ENCODE measurements at places on chromosomes 12 and 14.

- DNase-seq = no peak
Measured at GRCh38 chr12:11460343-11461023, 65.1 kb upstream of the PRB2 start.

- DNase-seq = no peak
Measured at GRCh38 chr14:60722107-60722356, 2.1 kb downstream of the SIX4 start.

DNA sequence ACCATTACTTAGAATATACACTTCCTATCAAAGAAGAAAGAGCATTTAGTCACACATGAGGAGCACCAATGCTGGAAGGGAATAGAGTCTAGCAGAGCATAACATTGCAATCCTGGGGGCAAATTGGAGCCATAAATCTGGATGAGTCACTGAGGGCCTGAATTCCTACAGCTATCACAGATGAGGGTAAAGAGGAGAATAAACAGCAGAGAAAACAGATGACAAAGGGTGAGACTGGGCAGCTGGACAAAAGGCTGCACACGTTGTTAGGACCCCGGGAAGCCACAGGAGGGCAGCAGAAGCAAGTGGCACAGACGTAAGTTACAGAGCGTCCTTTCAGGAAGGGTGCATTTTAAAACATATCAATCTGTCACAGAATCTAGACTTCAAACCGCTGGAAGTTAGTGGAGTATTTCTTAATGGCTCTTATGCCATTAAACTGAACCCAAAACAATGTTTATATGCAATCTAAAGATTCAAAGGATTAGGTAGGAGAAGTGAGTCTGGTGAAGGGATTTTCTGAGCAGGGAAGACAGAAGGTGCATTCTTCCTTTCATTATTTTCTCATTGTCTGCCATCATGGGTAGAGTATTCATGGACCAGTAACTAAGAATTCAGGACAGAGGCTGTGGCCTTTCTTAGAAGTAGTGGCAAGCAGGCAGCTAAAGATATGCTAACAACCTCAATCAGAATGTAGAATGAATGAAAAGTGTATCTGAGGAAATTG lies 159.8 kb upstream of the DAAM1 start:
- DNase-seq = no peak

DNA sequence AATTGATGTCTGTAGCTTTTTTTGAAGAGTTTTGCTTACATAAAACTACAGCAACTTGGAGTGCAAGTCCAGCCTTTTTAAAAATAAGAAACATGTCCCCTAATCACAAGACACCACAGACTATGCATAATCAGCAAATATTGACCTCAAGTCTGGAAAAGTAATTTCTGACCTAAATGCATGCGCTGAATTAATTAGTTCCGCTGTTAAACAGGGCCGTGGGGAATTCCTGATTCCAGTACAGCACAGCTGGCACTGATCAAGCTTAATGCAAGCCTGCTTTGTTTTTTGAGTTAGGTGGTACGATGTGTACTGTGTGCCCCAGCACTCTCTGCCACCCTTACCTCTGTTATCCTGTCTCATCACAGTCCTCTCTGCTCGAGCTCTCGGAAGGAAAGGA lies 9.2 kb downstream of the MLH3 start:
- DNase-seq = no peak

GRCh38 chr12:76478045-76478444 lies 81.5 kb downstream of the OSBPL8 start:
- no peak for DNase-seq

- DNase-seq = no peak
Measured at GRCh38 chr14:35965400-35965799, 139.3 kb downstream of the BRMS1L start.

DNA sequence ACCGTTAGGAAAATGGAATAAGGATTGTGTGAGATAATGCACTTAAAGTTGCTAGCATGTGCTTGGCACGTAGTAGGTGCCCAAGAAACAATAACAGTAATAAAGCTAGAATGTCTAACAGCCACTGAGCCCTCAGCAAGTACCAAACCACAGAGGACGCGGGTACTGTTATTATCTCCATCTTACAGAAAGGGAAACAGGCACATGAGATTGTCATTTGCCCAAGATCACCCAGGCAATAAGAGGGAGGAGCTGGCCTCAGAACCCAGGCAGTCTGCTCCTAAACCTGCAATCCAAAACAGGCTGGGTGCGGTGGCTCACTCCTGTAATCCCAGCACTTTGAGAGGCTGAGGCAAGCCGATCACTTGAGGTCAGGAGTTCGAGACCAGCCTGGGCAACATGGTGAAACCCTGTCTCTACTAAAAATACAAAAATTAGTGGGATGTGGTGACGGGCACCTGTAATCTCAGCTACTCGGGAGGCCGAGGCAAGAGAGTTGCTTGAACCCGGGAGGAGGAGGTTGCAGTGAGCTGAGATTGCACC lies 5.1 kb upstream of the SDS start:
- no peak for DNase-seq

DNA sequence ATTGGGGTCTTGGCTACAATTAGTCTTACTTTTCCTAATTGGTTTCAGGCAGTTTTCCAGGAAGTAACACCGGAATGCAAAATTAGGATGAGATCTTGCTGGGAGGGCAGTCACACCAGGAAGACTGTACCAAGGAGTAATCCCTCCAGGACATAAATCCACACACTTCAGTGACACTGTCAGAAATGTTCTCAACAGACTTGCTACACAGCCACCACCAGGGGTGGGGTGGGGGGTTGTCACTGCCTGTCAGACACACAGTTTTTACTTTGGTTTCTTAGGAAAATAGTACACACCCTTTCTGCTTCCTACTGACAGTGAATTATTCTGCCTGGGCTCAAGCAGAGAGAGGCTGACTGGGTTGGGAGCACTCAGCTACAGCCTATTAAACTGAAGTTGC lies 102.9 kb upstream of the CCDC196 start:
- DNase-seq = no peak

DNA sequence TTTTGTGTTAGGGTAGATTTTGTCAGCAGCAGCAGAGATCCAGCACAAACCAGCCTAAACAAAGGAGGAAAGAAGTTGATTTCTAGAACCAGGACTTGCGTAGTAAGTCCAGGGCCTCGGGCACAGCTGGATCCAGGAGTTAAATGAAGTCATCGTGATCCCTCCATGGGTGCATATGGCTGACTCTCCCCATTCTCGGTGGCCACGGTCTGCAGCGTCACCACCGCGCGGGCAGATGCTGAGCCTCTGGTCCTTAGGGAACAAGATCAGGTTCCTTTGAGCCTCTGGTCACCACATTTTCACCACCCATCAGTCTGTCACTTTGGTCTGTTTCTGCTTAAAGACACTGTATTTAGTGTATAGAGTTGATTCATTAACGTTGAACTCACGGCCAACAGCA lies 14.8 kb upstream of the GALNT9 start:
- DNase-seq = no peak

GRCh38 chr14:39469094-39469710 lies 37.0 kb upstream of the FBXO33 start:
- no peak for DNase-seq

- DNase-seq = no peak
Measured at GRCh38 chr12:129765719-129766118, 138.1 kb downstream of the TMEM132D start.

DNA sequence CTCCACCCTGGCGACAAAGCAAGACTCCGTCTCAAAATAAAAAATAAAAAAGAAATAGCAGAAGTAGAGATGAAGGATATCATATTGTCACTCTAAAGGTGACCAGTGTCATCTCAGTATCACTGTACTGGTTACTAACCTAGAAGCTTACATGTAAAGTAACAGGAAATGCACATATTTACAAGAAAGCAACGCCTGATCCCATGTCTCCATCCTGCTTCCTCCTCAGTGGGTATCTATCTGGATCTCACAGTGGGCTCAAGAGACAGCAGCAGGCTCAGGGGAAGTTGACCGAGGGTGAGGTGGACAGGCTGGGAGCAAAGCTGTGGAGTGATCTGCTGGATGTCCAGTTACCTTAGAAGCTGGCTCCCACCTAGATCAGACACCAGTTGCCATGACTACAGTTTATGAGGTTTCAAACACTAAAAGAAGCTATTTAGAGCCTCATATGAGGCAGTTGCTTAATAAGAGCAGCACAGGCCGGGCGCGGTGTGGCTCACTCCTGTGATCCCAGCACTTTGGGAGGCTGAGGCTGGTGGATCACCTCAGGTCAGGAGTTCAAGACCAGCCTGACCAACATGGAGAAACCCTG lies 10.5 kb downstream of the MTRFR start:
- no peak for DNase-seq

GRCh38 chr14:51310505-51310944 lies 70.5 kb downstream of the TMX1 start:
- no peak for DNase-seq

DNA sequence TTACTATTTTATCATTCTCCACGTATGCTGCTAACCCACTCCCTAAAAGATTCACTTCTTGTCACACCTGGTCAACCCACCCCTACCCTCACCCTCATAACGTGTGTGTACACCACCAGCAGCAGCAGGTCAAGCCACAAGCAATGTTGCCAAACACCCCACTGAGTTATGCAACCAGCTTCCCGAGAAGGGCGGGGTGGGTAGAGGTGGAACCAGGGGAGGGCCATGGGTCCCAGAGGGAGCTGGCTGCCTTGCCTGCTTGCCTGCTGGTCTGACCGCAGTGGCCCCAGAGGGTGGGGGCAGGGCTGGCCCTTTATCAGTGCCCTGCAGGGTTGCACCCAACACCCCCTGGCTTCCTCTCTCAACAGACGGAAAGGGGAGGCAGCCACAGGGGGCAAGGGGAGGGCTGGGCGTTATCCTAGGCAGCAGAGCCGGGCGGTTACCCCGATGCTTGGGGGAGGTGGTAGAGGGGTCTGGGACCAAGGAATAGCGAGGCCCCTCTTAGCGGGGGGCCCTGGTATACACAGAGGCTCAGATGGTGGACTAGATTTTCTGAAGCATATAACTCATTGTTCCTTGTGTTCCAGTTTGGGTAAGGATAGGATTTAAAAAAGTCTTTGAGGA lies 3.5 kb upstream of the NFE2 start:
- DNase-seq = no peak

DNA sequence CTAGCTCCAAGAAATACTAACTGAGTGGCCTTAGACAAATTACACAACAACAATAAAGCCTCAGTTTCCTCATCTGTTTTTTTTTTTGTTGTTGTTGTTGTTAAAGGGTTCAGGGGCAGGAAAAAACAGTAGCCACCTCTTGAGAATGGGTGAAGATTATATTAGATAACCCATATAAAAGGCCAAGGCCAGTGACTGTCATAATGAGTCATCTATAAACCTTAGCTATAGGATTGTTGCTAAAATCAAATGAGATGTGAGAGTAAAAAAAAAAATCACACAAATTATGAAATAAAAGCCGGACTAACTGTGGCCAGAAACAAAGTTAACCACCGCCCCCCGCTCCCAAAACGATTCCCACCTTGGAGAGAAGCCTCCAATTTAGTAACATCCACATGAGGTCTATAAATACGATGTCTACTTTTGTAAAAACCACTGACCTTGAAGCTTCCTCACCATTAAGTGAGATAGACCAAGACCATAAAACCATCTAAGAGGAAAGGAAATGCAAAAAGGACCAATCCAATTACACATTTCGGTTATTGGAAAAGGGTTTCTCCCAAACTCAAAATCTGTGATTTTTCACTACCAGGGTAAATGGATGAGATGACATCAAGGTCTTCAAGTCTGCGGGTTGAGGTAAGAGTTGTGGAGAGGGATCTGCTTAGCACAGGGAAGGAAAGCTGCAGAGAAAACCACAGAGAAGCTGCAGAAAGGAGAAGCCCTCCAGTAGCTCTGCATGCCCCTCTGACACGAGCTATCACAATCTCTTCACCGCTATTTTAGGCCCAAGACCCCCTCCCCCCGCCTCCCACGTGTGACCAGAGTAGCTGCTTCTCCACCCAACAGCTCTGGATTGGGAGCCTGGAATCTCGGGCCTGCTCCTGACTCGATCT lies 1.0 kb downstream of the NAA25 start:
- DNase-seq = no peak

- no peak for DNase-seq
Measured at GRCh38 chr12:123519141-123520001, 14.1 kb downstream of the RILPL1 start.

GRCh38 chr14:65993103-65993502 lies 493.1 kb upstream of the CCDC196 start:
- DNase-seq = no peak

DNA sequence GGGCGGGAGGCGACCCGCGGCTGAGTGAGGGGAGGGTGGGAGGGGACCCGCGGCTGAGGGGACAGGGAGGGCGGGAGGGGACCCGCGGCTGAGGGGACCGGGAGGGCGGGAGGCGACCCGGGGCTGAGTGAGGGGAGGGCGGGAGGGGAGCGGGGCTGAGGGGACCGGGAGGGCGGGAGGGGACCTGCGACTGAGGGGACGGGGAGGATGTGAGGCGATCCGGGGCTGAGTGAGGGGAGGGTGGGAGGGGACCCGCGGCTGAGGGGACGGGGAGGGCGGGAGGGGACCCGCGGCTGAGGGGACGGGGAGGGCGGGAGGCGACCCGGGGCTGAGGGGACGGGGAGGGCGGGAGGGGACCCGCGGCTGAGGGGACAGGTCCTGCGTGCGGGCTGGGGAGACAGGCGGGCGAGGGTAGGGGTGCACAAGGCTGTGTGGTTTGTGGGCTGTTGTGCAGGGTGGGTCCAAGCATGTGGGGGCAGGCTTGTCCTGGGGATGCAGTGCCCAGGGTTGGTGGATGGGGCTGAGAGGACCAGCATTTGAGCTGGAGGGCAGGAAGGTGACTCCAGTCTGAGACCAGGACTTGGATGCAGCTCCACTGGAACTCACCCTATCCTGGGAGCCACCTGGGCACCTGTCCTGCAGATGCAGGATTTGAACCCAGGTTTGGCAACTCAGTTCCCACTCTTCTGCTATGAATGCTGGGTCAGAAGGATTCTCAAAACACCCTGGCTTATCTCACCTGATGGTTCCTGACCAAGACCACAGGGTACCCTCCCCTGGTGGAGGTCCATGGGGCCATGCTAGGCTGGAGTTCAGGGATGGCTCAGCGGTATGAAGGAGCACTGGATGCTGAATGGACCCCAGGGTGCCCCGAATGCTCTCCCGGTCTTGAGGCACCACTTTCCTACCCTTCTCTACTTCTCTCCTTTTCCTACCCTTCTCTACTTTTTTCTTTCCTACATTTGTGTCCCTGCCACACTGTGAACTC lies 9.4 kb downstream of the PLD4 start:
- no peak for DNase-seq

DNA sequence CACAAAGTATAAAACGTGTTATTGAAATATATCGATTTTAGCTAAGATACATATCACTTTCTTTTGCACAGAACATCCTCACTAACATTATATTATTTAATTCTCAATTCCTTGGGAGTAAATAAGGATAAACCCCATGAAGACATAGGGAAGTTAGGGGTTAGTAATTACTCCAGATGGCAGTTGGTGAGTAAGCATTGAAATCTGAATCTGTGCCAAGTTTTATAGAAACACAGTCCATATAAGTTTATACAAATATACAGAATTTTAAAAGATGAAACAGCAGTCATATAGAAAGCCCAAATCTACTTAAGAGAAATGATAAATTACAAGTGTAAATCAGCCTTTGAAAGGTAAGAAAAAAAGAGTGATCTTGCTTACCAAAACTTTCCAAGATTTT lies 200.4 kb upstream of the SYT10 start:
- no peak for DNase-seq

- no peak for DNase-seq
Measured at GRCh38 chr14:63759456-63759855, 31.6 kb upstream of the SGPP1 start.
